Activated CD4-positive, CD25-positive, alpha-beta regulatory T cell treated with anti-CD3 and anti-CD28 coated beads, Interleukin-2, amount 50 U/mL, for 16 hours (primary cell): ENCODE measurements at places on chromosomes 11 and 22.

- peak; percentile 34 for DNase-seq
Observed at GRCh38 chr11:120344302-120345004, 8.2 kb downstream of the ARHGEF12 start.

- no peak for DNase-seq
Observed at GRCh38 chr11:20050048-20050447, 110.2 kb downstream of the DBX1 start.

DNA sequence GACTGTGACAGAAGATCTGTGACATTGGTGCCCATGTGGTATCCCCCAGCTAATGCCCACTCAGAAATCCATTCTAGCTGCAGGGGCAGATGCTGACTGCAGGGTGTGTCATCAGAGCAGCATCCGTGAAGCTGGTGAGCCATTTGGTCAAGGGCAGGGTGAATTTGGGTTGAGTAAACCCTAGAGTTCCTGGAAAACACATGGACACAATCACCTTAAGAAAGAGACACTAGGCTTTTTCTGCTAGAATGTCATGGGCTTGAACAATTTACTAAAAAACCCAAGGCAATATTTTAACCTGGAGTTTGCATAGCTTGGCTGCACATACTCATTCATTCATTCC lies 100.0 kb downstream of the ADAMTS15 start:
- DNase-seq: no peak

- DNase-seq: no peak
Observed at GRCh38 chr11:68214173-68215086, 1.3 kb upstream of the KMT5B start.

DNA sequence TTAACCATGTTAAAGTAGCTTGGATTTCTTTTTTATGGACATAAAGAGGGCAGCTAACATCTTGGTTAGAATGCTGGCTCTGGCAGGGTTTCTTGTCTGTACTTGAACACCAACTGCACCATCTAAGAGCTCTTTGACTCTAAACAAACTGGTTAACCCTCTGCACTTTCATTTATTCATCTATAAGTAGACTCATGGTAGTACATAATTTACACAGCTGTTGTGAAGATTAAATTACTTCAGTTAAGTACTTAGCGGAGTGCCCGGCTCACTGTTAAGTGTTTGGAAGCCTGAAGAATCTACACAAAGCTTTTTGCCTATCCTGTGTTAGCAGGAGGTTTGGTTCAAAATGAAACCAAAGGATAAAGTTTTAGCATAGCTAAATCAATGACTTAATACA lies 846.2 kb upstream of the API5 start:
- DNase-seq: no peak

- no peak for DNase-seq
Observed at GRCh38 chr22:28942801-28943500, 59.6 kb downstream of the ZNRF3 start.

- no peak for DNase-seq
Observed at GRCh38 chr11:36312611-36313472, 16.8 kb downstream of the PRR5L start.

GRCh38 chr22:32079130-32080089 lies 36.3 kb downstream of the SLC5A1 start:
- DNase-seq: no peak
